Left renal pelvis (tissue), 4 donors: ENCODE measurements at places on chromosomes 16 and 17.

DNA sequence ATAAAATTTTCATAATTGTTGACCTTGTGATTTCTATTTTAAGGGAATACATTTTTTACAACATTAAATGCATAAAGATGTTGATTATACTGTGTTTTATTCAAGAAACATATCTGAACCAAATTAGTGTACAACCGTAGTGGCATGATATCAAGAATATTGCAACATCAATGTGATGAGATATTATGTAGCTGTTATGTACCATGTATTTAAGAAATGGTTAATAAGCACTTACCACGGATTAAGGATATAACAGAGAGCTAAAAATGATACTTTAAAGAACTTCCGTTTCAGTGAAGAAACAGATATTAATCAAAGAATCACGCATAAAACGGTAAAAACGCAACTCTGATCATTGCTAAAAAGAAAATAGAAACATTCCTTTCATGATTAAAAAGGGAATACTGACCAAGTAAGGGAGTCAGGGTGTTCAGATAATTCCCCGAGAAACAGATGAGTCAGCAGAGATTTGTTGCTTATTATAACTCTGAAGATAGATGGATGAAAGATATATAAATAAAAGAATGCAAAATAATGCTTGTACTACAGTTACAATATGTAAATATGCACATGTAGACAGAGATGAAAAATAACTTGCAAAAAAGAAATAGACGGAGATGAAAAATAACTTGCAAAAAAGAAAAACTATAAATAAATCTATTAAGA, 281.9 kb upstream of the MAF start:
- no peak for DNase-seq

DNA sequence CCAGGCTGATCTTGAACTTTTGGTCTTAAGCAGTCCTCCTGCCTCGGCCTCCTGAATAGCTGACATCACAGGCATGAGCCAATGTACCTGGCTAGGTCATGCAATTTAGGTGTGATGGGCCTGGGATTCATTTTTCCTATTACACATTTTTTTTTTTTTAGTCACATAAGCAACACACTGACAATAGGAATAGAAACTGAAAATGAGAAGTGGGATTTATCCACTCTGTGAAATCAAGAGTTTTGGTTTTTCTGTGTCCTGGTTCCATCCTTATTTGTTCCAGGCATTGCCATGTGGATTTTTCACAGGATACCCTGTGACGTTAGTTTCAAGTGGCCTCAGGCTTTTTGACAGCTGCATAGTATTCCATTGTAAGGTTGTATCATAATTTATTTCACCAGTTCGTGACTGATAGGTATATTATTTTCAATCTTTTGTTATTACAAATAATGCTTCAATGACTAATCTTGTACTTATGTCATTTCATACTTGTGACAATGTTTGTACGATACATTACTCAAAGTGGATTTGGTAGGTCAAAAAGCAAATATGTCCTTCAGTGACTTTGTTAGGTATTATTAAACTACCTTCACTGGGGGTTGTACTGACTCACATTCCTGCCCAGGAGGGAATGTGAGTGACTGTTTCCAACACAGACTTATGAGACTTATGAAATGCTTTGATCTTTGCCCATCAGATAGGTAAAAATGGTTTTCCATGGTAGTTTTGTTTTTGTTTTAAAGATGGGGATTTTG, 10.6 kb downstream of the ADCY7 start:
- no peak for DNase-seq

DNA sequence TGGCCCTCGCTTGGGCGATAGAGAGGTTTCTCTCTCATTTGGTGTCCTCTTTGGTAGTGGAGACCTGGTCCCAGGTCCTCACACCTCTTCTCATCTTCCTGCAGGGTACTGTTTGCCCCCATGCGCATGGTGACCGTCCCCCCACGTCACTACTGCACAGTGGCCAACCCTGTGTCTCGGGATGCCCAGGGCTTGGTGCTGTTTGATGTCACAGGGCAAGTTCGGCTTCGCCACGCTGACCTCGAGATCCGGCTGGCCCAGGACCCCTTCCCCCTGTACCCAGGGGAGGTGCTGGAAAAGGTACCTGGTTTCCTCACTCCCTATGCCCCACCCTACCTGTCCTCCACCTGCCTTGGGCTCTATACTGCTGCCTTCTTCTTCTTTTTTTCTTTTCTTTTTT, 10.5 kb downstream of the MVP start:
- no peak for DNase-seq

DNA sequence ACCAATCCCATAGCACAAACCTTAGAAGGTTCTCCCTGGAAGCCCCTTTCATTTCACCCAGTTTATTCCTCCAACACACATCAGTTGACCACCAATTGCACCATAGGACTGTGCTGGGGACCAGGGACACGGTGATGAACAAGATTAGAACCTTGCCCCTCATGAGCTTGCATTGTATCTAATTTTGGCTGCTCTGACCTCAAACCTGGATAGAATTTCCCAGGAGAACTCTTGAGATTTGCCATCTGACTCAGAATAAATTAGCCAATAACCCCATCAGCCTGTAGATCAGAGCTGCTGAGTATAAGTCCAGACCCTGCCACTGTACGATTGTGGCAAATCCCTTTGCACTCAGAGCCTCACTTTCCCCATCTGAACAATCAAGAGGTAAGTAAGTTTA, 52.1 kb downstream of the CDH11 start:
- DNase-seq = no peak

GRCh38 chr17:32527146-32527545, 40.4 kb downstream of the CDK5R1 start:
- DNase-seq = no peak

- DNase-seq = no peak
These were observed 32.6 kb downstream of the ERN1 start for GRCh38 chr17:64097196-64097936.

DNA sequence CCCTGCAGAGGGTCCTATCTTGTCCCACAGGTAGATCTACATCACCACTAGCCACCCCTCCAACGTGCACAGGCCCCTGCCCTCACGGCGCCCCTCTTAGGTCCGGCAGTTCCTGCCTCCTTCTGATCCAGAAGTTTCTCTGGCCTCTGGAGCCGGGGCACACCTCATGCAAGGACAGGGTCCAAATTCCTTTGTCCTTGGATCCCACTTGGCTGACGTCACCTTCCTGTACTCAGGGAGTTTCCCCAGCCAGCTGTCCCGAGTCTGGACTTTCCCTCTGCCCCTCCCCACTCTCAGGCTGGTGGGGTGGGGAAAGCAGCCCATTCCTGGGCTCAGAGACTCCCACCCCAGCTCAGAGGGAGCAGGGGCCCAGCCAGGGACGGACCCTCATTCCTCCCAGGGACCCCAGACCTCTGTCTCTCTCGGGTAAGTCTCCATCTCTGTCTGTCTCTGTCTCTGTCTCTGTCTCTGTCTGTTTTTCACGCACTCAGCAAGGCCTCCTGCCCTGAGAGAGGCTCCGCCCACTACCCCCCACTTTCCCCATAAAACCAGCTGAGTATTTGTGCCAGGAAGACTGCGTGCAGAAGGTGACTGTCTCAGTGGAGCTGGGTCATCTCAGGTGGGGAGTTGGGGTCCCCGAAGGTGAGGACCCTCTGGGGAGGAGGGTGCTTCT, at the start of gene IL32:
Gene IL32 (plus strand): TSS at position 572 of the 673 bp plus-strand sequence. CDS start 172 bp downstream, outside the sequence.
- no peak for DNase-seq

DNA sequence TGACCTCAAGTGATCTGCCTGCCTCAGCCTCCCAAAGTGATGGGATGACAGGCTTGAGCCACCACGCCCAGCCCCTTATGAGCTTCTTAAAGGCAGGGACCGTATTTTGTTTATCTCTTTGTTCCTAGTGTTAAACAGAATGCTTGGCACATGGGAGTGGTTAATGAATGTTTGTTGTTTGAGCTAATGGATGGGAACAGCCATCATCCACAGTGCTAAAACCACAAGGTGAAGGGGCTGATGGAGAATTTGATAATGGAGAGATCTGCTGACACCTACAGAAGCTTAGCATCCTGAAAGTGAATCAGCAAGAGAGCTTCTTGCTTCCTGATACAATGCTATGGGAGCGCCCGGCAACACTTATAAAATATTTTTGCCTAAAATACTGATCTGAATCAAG, 8.6 kb upstream of the CDH1 start:
- DNase-seq = no peak

- DNase-seq = no peak
These were observed 53.5 kb downstream of the SMURF2 start for GRCh38 chr17:64608571-64608981.
